ENCODE measurements at places on chromosomes 11 and 22.

- DNase-seq, result no peak
Observed at GRCh38 chr22:47600281-47600680, 837.8 kb downstream of the TBC1D22A start.

- no peak for DNase-seq
Observed at GRCh38 chr11:79335681-79336080, 105.1 kb downstream of the TENM4 start.

DNA sequence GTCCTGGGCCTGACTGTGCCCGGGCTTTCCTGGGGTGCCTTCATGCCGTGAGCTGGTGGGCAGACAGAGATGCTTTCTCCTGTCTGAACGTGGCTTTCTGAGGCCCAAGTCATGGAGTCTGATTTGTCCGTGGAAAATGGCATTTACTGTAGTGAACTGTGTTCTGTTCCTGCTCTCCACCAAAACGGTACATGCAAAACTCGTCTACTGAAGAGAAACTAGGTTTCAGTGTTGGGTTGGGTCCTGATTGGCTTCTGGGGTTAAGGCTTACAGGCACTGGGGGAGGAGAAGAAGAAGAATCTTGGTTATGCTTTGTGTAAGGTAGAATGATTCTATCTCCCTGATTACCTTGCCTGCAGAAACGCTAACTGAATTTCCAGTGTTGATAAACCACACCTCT, 541.7 kb downstream of the NTM start:
- DNase-seq, result no peak

GRCh38 chr11:57497303-57498247, 17.9 kb downstream of the SLC43A1 start:
- DNase-seq, result no peak

DNA sequence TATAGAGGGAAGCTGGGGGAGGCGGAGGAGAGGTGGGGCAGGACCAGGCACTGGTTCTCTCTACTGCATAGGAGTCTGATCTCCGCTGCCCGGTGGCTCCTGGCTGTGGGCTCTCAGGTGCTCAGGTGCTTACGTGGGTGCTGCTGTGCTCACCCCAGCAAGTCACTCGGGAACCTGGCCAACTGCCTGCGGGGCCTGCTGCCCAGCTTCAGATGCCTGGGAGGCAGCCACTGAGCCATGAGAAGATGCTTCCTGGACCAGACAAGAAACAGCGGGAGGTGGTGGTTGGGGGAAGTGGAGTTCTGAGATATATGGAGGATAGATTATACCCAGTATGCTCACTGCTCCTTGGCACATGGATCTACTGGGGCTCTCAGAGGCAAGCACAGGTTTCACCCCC, 1303.4 kb downstream of the TBC1D22A start:
- no peak for DNase-seq

DNA sequence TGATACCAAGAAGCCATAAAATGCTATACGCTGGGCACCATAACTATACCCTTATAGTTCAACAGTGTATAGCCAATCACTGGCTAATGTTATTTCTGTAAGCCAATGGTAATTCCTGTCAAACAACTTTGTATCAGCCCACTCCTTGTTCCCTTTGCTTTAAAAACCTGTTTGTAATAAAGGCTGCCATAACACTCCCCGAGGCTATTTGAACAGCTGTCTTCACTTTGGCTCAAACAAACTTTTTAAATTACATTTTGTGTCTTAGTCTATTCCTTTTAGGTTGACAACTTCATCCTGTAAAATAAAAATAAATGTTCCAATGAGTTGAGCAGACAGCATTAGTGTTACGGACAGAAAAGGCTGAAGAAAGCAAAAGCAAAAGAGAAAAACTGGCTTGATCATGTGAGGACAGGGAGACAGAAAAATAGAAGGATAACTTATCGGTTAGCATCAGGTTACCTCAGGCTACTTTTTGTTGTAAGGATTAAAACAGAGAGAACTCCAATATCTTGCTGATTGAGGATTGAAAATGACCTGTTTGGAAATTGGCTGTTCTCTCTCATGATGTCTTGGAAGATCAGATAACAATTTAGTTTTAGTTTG, 95.0 kb downstream of the AASDHPPT start:
- DNase-seq, result no peak

DNA sequence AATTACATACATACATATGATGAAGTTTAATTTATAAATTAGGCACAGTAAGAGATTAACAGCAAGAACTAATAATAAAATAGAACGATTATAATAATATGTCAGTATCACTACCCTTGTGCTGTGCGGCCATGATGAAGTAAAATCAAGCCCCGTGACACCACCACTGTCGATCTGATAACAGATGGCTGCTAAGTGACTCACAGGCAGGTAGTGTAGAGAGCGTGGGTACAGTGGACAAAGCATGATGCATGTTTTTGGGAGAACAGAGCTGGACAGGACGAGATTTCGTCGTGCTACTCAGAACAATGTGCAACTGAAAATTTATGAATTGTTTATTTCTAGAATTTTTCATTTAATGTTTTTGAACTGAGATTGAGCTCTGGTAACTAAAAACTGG, 108.4 kb upstream of the TIMP3 start:
- no peak for DNase-seq

DNA sequence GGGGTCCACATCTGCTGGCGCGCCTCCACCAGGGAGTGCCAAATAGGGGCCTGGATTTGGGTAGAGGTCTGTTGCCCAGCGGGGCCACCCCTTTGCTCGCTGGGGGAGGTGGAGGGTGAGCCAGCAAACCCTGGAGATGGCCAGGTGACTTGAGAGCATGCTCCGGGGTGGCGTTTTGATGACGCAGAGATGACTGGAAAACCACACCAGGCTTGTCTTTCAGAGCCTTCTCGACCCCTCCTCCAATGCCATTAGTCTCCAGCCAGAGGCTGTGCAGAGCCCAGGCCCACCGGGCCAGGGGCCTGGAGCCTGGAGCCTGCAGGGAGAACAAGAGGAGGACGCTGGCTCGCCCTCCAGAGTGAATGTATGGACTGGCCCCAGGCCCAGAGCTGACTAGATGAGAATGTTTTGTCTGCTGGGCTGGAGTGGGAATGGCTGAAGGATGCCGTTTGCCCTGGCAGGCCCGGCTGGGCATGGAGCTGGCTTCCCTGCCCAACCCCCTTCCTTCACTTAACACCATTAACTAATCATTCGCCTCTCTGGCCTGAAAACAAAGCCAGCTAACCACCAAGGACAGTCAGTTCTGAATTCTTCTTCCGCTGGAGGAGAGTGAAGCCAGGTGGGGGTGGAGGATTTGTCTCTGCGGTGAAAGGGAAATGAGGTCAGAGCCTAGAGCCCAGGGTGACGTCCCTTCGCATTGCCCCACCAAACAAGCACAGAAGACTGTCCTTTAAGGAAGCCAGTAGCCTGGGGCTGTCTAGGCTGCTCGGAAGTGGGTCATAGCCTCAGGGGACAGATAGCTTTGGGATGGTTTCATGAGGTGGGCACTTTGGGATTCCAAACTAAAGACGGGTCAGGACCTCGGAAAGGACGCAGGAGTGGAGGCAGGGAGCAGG, 1.6 kb upstream of the MCAM start:
- DNase-seq, result no peak

GRCh38 chr11:37942081-37942480, 1344.0 kb upstream of the RAG2 start:
- no peak for DNase-seq

DNA sequence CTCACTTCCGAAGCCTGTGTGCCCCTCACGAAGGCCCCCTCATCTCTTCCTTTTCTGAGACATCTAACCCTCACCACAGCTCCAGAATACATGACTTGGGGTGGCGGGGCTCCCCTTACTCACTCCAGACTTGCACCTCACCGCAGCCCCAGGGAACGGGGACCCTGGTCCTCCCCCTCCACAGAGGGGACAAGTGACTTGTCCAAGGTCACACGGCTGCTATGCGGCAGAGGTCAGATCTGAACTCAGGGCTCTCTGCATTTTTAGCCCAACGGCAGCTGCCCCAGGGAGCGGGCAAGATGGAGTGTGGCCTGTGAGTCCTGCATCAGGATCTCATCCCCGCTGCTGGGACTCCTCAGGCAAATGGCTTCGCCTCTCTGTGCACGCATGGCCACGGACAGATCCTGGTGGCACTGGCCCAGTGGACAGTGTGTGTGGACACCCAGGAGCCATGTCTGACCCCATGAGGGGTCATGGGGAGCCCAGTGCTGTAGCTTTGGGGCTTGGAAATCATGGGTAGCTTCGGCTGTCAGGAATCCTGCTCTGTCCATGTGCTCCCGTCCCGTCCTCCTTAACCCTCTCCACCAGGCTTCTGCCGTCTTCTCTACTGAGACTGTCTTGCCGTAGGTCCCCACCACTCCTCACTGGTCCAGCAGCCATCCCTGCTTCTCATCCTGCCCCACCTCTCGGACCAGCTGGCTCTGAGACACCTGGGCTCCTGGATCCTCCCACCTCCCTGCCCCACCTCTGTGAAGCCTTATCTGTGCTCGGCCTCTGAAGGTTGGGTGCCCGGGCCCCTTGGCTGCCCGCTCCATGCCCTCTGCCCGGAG, 48.0 kb upstream of the CARS1 start:
- no peak for DNase-seq

DNA sequence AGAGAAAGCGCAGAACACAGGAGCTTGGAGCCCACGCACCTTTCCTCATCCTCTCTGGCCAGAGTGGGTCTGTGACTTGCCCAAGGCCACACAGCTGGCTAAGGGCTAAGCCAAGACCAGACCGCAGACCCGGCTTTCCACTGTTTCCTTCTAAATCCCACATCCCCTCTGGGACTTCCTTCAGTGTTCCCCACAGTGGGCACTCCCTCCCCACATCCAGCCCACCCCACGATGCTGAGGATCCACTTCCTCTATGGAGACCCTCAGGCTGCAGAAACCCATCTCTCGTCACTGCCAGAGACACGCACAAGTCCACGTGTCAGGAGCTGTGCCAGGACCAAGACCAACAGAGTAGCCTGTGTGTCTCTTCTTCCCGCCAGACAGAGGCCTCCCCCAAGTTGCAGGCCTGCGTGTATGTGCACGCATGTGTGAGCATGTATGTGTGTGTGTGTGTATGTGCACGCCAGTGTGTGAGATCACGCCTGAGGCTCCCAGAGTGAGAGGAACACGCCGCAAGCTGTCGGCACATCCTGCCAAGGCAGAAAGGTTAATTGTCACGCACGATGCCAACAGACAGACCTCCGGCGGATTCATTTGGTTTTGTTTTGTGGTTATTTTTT, 21.6 kb downstream of the PDGFB start:
- DNase-seq, result no peak

DNA sequence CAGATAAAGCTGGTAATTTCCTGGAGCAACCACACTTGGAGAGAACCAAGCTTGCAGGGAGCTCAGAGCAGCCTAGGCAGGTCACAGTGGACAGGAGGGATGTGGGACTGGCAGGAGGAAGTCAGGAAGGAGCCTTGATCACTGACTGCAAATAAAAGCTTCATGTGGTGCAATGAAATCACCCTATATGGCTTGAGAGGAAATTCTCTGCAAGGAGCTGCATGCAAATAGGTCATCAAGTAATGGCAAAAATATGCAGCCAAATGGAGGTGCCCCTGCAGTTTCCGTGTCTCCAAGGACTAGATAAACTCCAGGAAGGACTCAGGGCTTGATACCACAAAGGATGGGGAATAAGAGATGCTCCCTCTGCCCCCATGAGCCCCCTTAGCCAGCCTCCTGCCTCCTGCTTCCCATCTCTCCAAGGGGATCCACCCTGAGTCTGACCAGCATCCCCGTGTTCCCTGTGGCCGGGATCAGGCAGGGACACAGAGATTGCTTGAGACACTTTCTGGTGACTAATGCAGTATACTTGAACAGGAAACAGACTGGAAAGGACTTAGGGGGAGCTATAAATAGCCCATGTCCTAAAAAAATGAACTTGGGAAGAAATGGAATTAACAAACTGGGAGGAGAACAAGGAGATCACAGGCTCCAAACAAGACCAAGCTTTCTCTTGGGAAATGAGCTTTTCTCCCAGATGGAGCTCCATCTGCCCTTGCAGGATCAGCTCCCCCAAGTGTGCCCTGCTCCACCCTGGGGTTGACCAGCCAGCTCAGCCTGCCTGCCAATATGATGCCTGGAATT, 23.9 kb upstream of the MICAL2 start:
- DNase-seq, result no peak

- DNase-seq, result no peak
Observed at GRCh38 chr11:91730057-91730456, 494.6 kb upstream of the FAT3 start.

DNA sequence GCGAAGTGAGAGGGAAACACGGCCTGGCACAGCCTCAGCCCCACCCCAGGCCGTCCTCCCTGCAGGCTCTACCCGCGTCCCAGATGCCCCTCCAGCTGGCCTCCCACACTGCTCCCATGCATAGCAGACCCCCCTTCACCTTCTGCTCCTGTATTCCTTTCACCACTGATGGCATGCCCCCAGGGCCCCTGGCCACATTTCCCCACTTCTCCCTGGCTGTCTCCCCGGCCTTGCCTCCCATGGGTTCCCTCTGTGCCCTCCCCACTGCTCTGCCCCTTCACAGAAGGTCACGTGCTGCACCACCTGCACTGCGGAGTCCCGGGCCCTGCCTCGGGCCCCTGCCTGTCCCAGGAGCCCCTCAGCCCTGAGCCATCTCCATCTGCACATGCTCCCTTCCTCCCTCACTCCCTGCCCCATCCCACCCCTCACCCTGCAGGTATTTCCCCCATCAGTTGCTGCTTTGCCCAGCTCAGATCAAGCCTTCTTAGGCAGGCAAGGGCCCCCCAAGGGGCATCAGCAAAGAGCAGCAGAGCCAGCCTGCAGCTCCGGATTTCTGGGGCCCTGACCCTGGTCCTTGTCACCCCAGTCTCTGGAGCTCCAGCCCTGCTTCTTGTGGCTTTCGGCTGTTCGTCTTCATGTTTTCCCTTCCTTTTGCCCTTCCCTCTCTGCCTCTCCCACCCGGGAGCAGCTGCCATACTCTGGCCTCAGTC, 46.4 kb downstream of the GAB4 start:
- DNase-seq, result no peak

DNA sequence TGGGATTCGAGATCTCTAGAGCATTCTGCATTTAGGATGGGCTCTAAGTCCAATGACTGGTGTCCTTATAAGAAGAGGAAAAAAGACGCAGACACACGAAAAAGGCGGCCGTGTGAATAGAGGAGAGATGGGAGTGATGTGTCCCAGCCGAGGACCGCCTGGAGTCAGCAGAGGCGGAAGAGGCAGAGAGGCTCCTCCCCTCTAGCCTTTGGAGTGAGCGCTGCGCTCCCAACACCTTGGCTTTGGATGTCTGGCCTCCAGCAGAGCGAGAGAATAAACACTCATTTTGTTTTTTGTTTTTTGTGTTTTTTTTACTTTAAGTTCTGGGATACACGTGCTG, 83.0 kb upstream of the RTL6 start:
- DNase-seq, result no peak

- no peak for DNase-seq
Observed at GRCh38 chr11:15720460-15720859, 605.7 kb downstream of the INSC start.

DNA sequence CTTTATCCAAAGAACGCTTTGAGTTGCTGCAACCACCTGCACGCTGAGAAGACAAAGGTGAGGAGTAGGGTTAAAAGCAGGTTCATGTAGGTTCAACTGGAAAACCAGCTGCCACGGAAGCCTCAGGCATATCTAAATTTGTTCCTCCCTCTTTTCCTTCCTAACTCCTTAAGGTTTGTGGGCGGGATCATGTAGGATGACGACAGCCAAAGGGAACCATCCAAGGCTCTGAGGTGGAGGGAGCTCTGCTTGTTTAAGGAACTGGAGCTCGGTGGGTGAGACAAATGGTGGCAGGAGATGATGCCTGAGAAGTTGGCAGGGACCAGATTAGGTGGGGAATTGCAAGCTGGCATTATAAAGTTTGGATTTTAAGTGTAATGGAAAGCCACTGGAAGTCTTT, 60.3 kb downstream of the SPON1 start:
- DNase-seq, result no peak

GRCh38 chr22:17930455-17931313, 93.7 kb downstream of the MICAL3 start:
- no peak for DNase-seq

GRCh38 chr22:31947296-31947695, 3.0 kb downstream of the YWHAH start:
- no peak for DNase-seq
